Muscle of leg (tissue), 16 donors: ENCODE measurements at places on chromosomes 12 and 14. TPM values are rescaled to one million over a fixed set of nuclear protein-coding genes. Genes with fewer than 3 reads are reported as not detected.

DNA sequence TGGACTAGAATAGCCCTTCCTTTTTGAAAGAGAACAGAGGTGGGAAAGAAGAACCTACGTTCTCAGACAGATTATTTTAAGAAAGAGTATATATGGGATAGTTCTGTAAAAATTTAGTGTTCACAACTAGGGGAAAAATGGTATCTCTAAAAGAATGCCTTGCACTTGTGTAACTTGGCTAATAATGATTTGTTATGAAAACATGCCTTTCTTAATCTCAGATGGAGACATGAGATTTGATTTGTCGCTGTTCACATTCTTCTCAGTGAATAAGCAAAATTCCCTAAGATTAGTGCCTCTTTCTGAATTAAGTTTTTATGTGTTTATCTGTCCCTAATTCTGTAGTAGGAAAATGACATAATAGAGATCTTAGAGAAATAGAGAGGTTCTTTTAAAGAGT is 100.8 kb downstream of the USP15 start:
- H3K36me3 ChIP-seq = no peaks in the 10 kb centered on the region
- H3K4me1 ChIP-seq = no peaks in the 10 kb centered on the region
- no peaks in the 10 kb centered on the region for H3K27me3 ChIP-seq
- DNase-seq = no peak
- no peak overlapping the region for H3K27ac ChIP-seq
- no peak overlapping the region for H3K4me3 ChIP-seq

DNA sequence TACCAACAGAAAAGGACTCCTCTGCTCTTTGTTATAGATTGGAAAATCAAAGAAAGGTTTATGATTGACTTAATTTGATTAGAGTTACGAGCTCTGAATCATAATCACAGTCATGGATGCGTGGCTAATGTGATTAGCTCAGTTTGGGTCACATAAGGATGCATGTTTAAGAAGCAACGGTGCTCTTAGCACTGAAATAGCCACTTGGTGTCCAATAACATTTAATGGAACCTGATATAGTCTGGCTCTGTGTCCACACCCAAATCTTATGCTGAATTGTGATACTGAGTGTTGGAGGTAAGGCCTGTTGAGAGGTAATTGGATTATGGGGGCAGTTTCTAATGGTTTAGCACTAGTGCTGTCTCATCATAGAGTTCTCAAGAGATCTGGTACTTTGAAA is 501.6 kb downstream of the SLC6A15 start:
- no peaks in the 10 kb centered on the region for H3K4me1 ChIP-seq
- H3K27me3 ChIP-seq = no peaks in the 10 kb centered on the region
- peak overlapping the region; percentile 17 for H3K27ac ChIP-seq
- H3K36me3 ChIP-seq = no peaks in the 10 kb centered on the region

- no peaks in the 10 kb centered on the region for H3K36me3 ChIP-seq
- no peaks in the 10 kb centered on the region for H3K4me1 ChIP-seq
- no peak overlapping the region for H3K4me3 ChIP-seq
Observed at GRCh38 chr12:76288218-76288617, 60.0 kb downstream of the BBS10 start.

DNA sequence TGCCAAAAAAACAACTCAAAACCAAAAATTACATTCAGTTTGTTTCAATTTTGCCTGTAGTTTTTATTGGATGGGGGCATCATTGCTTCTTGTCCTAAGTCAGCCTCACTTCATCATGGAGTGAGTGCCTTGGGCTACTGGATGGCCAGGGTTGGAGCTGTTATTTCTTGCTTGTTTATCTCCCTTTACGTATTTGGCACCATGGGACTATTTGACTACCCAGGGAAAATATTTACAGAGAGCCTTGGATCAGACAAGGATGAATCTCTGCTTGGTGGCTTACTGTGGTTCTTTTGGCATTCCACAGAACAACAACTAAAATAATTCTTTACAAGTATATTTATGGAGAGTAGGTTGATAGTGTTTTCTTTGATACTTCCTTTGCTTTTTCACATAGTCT is 160.8 kb upstream of the SEL1L start:
- H3K27me3 ChIP-seq = no peaks in the 10 kb centered on the region
- no peak for DNase-seq
- no peak overlapping the region for H3K27ac ChIP-seq
- H3K4me1 ChIP-seq = no peaks in the 10 kb centered on the region
- no peaks in the 10 kb centered on the region for H3K36me3 ChIP-seq

- no peak overlapping the region for H3K4me3 ChIP-seq
- DNase-seq = peak; percentile 78
- no peak overlapping the region for H3K27ac ChIP-seq
- no peaks in the 10 kb centered on the region for H3K36me3 ChIP-seq
- H3K4me1 ChIP-seq = no peaks in the 10 kb centered on the region
Observed at GRCh38 chr12:42129595-42130204, 15.0 kb downstream of the GXYLT1 start.

DNA sequence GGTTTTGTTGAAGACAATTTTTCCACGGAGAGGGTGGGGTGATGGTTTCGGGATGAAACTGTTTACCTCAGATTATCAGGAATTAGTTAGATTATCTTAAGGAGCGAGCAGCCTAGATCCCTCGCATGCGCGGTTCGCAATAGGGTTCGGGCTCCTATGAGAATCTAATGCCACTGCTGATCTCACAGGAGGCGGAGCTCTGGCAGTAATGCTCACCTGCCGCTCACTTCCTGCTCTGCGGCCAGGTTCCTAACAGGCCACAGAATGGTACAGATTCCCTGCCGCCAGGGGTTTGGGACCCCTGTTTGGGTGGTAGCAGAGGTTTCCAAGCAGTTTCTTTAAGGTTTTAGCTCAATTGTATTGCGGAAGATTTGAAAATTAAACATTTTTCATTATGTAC is 439.8 kb upstream of the OR4E1 start:
- DNase-seq = no peak
- no peak overlapping the region for H3K4me3 ChIP-seq
- H3K36me3 ChIP-seq = no peaks in the 10 kb centered on the region
- no peaks in the 10 kb centered on the region for H3K27me3 ChIP-seq
- no peak overlapping the region for H3K27ac ChIP-seq

GRCh38 chr12:94670898-94671297 is 20.5 kb upstream of the TMCC3 start:
- H3K27me3 ChIP-seq = no peaks in the 10 kb centered on the region
- H3K36me3 ChIP-seq = no peaks in the 10 kb centered on the region
- H3K27ac ChIP-seq = no peak overlapping the region

- H3K27ac ChIP-seq = no peak overlapping the region
- peak; percentile 75 for DNase-seq
- no peak overlapping the region for H3K4me3 ChIP-seq
- no peaks in the 10 kb centered on the region for H3K4me1 ChIP-seq
- H3K27me3 ChIP-seq = no peaks in the 10 kb centered on the region
- H3K36me3 ChIP-seq = no peaks in the 10 kb centered on the region
Observed at GRCh38 chr12:92971859-92972524, 42.9 kb upstream of the EEA1 start.

DNA sequence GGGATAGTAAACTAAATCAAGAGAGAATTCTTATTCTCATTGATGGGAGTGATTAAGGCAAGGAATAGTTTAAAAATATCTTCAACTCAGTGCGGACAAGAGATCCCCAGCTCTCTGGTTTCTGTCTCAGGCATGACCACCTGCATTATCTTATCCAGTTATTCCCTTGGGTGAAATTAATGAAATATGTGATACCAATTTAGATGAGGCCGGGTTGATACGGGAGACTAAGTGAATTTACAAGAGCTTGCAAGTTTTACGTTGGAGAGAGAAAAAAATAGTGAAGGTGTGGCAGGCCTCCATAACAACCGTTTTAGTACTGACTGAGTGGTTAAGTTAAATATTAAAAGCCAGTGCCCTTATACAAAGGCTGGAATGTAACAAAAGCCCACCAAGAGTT is 61.1 kb upstream of the PLBD1 start:
- H3K4me1 ChIP-seq = no peaks in the 10 kb centered on the region
- H3K4me3 ChIP-seq = no peak overlapping the region
- H3K27me3 ChIP-seq = no peaks in the 10 kb centered on the region

DNA sequence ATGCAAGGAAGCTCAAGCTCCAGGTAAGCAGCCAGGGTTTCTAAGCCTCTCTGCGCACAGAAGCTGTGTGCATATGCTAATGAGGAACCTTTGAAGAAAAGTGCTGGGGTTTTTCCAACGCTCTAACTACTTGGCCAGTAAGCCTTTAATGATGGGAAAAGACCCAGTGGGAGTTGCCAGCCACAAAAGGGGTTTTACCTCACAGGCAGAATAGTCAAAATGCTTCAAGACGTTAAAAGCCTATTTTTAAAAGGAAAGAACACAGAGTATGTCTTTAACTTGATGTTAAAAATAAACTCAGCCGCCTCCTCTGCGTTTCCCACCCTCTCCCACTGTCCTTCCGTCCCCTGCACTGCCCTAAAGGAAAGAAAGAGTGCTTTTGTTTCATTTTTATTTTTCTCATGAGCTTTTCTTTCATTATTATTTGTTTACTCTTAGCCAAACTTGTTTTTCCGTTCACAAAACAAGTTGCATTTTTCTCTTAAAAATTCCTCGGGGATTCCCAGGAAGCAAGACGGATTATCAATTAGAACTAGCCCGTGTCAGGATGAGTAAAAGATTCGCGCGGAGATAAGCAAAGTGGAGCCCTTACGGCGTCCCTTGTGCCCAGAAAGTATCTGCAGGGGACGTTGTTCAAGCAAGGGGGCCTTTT is 209.8 kb upstream of the NUDT4 start:
- H3K36me3 ChIP-seq = no peaks in the 10 kb centered on the region
- peak overlapping the region; percentile 11 for H3K27ac ChIP-seq
- H3K4me1 ChIP-seq = peaks cover 8% of the 10 kb centered on the region
- no peaks in the 10 kb centered on the region for H3K27me3 ChIP-seq
- peak overlapping the region; percentile 37 for H3K4me3 ChIP-seq

The LHX5 gene
- total RNA-seq = not detected

The SLC17A8 gene
- 0.35 TPM for total RNA-seq
